ENCODE measurements at places on chromosomes 5 and 9.

DNA sequence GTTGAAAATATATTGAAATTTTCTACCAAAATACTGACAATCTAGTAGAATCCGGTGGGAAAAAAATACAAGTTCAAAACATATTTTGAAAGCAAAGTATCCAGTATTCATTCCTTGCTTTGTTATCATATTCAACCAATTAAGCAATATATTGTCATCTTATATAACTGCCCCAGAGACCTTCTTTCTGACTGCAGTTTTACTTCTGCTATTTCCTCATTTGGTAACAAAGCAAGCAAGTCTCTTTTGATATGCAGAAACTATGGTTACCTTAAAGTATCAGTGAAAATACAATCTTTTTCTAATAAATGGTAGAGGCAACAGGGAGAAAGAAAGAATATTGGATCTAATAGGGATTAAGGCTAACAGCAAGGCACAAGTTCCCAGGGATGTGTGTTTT is 663.7 kb upstream of the MEF2C start:
- DNase-seq = no peak

DNA sequence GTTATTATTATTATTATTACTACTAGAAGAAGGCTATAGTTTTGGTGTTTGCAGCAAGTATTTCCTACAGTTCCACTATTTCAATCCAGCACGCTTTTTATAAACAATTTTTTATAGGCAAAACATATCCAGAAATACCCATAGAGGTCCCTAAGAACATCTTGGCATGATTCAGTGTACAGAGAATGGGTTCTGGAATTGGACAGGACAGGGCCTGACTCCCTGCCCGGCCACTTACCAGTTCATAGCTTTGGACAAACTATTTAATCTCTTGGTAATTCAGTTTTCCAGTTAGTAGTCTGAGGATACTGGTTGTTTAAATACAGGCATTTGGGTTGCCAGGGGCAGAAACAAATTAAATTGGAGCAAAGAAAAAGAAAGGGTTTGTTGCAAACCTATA is 91.2 kb downstream of the PGM5 start:
- no peak for DNase-seq

GRCh38 chr5:134100283-134101091 is 14.0 kb upstream of the TCF7 start:
- DNase-seq = peak; percentile 90

- DNase-seq = no peak
These were observed 183.5 kb downstream of the GAS1 start for GRCh38 chr9:86763791-86764190.

DNA sequence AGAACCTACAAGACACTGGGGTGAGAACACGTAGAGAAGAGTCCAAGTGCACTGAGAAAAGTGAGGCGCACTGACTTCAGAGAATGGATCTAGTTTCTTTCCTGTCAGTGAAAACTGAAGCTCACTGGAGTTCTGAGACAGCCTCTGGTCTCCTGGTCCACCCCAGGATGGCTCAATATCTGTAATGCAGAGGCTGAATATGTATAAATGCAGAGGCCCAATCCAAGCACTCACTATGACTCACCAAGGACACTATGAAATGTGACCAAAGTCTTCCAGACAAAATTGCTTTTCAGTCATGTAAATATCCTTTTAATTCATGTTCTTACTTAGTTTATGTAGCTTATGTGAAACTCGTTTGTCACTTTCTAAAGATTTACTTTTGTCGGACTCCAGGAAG is 53.8 kb downstream of the NFIB start:
- DNase-seq = no peak

DNA sequence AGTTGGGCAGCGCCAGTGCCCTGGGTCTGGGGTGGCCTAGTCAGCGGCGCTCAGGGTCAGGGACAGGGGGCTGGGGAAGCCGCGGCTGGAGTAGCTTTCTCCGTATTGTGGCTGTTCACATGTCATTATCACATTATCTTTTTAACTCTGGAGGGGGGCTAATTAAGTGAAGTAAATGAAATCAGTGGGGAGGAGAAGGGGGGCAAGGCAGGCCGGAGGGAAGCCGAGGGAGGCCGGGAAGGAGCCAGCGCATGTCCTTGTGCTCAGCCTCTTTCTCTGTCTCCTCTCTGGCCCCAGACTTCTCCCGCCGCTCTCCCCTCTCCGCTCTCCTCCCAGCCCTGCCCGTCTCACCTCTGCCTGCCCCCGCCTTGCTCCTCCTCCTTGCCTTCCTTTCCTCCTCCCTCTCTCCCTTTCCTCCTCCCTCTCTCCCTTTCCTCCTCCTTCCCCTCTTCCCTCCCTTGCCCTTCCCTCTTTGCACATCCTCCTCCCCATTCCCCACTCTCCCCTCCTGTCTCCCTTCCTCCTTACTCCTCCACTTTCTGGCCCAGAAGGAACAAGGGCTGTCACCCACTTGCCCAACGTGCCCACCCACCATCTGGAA is 38.7 kb downstream of the ASS1 start:
- no peak for DNase-seq

- no peak for DNase-seq
These were observed 64.0 kb downstream of the NSUN2 start for GRCh38 chr5:6568889-6569288.

GRCh38 chr9:36080519-36080918 is 43.8 kb downstream of the RECK start:
- DNase-seq = no peak

GRCh38 chr5:127066721-127067120 is 6.6 kb downstream of the C5orf63 start:
- no peak for DNase-seq

GRCh38 chr5:96372726-96373380 is 60.2 kb downstream of the PCSK1 start:
- DNase-seq = no peak

- DNase-seq = no peak
These were observed 9.7 kb upstream of the PPIC start for GRCh38 chr5:123046222-123046621.
